Hypothalamus (tissue), 51 donors: ENCODE measurements at places on chromosomes 13 and 19.
A peak's percentile ranks its signal among the peaks of the same experiment; 100 is the strongest.

- no peak for DNase-seq
Measured at GRCh38 chr19:12946731-12947496, 1.3 kb downstream of the RAD23A start.

DNA sequence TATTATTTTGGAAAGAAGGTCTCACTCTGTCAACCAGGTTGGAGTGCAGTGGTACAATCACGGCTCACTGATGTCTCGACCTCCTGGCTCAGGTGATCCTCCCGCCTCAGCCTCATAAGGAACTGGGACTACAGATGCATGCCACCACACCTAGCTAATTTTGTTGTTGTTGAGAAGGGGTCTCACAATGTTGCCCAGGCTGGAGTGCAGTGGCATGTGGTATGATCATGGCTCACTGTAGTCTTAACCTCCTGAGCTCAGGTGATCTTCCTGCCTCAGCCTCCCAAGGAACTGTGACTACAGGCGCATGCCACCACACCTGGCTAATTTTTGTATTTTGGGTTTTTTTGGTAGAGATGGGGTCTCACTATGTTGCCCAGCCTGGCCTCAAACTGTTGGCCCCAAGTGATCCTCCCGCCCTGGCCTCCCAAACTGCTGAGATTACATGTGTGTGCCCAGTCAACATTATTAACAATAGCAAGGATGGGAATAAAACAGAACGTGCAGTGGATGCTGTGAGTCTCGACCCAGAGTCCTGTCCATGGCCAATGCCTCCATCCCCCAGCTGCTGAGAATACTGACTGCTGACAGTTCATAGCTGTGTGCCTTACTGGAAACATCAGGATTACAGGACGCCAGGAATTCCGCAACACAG lies 5.4 kb upstream of the MBD3L3 start:
- DNase-seq, result no peak

- DNase-seq, result no peak
Measured at GRCh38 chr19:16886305-16886880, 2.4 kb upstream of the F2RL3 start.

DNA sequence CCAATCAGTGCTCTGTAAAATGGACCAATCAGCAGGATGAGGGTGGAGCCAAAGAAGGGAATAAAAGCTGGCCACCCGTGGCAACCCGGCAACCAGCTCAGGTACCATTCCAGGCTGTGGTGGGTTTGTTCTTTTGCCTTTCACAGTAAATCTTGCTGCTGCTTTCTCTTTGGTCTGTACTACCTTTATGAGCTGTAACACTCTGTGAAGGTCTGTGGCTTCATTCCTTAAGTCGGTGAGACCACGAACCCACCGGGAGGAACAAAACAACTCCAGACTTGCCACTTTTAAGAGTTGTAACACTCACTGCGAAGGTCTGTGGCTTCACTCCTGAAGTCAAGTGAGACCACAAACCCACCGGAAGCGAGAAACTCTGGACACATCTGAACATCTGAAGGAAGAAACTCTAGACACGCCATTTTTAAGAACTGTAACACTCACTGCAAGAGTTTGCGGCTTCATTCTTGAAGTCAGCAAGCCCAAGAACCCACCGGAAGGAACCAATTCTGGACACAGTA lies 16.5 kb upstream of the SPACA6 start:
- no peak for DNase-seq

DNA sequence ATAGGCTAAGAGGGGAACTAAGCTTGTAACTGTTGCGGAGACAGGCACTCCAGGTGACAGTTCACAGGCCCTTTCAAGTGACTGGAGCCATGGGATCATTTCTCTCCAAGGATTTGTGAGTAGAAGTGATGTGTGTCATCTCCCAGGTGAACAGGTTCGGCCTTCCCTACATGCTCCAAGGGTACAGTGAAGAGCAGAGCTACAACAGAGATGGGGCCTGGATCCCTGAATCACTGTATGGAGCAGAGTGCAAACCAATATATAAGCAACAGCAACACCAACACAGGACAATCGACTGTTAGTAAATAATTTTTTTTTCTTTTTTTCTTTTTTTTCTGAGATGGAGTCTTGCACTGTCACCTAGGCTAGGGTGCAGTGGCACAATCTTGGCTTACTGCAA lies 15.0 kb downstream of the ZSCAN18 start:
- no peak for DNase-seq

GRCh38 chr13:73190477-73190876 lies 131.7 kb downstream of the KLF5 start:
- DNase-seq, result no peak

DNA sequence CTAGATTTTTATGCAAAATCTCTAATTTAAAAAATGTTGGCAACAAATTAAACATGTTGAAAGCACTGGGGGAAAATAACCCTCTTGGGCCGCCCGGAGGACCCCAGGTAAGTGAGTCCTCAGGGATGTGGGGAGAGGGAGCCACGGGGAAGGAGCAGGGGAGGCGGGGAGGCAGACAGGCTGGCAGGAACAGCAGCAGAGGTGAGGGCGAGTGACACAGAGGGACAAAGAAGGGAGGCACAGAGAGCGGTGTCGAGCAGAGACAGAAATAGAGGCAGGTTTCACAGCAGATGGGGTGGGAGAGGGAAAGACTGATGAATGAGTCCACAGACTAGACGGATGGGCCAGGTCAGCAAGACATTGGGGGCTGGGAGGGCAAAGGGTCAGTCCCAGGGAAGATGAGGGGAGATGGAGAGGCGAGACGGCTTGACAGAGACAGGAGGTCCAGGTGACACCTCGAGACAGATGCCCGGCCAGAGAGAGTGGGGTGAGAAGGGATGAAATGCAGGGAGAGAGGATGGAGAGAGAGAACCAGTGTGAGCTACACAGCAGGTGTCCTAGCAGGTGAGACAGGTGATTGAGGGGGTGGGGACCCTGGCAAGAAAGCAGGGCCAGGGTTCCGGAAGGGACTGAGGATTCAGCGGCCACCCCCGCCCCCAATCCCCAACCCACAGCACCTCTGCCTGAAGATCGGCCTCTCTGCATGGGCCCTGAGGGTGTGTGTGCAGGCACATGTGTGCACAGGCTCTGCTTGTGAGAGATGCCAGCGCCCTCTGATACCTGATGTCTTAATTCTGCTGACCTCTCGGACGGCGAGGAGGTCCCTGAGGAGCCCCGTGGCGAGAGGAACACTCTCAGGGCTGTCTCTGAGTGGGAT lies 3.8 kb downstream of the LRRC4B start:
- DNase-seq, result no peak

- no peak for DNase-seq
Measured at GRCh38 chr19:35478794-35479677, 11.2 kb downstream of the KRTDAP start.

- no peak for DNase-seq
Measured at GRCh38 chr13:38566519-38566918, 120.4 kb upstream of the FREM2 start.

DNA sequence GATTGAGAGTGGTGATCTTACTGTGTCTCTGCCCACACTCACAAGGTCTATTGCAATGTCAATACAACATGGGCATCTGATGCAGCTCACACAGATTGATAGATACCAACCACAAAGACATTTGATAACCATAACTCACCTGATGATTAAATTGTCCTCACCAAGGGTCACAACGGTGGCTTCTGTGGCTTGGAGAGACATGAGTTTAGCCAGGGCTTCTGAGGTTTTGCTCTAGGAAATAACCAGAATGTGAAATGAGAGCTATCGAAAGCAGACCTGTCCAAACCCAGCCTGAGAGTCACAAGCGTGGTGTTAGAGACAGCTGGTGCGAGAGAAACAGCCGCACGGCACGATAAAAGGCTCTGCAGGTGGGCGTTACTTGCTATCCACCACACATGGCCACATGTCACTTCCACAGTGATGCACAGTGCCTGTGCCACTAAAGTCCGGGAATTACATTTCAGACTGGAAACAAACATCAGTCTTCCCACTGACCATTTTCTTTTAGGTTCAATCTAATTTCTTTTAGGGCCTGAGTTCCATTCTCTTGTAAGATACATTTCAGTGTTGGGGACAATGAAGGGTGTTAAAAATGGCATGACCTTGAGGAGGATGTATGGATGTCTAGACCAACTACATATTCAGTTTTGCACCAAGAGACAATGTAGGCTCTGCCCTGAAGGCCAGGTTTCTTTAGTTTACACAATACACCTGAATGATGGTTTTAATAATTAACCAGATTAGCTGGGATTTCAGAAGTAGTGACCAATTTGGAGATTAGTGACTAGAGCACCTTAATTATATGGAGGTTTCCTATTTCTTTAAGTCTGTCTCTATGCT lies 53.7 kb downstream of the ATP7B start:
- no peak for DNase-seq

GRCh38 chr13:43122791-43123190 lies 99.4 kb downstream of the DNAJC15 start:
- no peak for DNase-seq

DNA sequence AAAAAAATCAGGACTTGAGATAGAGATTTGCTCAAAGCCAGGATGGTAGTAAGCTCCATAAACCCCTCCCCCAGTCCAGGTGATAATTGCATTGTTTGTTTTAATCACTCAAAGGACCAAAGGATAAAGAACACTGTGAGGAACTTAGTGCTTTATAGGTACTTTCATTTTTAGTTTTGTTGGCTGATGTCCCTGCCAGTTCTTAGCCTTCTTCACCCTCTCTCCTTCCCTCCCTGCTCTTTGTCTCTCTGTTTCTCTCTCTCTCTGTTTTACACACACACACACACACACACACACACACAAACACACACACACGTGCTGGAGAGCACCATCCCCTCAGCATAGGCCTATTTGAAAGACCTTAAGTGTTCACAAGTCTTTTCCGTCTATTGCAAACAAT lies 5.2 kb downstream of the FRY start:
- DNase-seq, result no peak

DNA sequence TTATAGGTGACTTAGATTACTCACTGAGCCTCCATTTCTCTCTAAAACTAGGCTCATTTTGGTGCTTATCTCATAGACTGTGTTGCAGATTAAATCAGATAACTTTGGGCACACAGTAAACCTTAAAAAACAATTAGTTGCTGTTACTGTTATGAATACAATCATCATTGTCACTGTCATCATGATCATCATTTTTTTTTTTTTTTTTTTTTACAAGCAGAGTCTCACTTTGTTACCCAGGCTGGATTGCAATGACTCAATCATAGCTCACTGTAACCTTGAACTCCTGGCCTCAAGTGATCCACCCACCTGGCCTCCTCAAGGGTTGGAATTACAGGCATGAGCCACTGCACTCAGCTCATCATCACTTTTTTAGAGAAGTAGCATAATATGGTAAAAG lies 60.0 kb downstream of the VWA8 start:
- DNase-seq, result no peak

DNA sequence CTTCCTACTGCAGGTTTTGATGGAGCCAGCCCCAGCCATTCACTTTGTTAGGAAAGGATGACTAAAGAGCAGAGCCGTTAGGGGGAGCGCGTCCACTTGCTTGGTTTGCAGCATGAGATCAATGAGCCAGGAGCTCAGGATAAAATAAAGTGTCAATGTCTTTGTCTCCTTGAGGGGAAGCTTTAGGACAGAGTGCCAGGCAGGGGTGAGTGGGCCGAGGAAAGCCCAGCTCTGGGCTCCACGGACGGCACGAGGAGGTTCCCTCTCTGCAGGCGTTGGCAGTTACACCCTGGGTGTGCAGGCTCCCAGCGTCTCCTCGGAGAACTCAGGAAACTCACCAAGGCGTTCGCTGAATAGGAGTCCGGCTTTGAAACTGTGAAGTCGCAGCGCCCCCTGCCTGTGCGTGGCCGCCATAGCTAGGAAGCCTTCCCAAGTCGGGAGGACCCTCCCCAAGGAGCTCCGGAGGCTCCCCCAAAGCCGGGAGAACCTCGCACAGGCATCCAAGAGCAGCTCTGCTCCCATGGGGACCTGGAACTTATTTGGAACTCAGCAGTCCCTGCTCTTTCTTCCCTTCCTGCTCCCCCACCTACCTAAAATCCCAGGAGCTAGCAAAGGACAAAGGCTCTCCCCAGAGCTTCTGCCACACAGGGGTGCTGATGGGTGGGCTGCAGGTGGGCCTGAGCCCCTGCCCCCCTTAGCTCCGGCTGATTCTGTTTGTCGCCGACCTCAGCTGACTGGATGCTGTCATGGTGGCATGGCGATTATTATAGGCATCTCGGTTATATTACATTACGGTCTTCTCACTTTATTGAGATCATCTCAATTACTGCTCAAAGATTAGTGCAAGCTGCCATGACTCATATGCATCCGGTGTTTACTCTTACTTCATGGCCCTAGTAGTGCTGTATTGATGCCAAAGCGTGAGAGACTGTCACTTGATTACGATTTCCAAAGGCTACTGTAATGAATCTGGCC lies 34.4 kb downstream of the GSX1 start:
- peak; percentile 44 for DNase-seq

GRCh38 chr13:32008518-32009175 lies 22.9 kb upstream of the FRY start:
- DNase-seq, result no peak

DNA sequence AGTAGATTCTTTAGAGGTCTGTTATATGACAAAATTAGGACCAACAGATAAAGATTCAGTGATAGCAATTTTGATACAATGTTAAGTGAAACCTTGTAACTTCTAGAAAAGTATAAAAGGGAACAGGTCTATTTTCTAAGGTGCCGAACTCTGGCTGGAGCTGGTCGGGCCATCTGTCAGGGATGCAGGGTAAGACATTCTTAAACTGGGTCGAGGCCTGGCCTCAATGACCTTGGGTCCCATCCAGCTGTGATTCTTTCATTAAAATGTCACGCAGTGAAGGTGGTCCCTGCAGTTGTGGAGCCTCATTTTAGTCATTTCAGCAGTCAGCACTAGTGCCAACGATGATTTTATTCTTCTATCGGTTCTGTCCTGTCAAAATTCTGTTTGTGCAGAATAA lies 271.9 kb upstream of the SPRY2 start:
- no peak for DNase-seq

DNA sequence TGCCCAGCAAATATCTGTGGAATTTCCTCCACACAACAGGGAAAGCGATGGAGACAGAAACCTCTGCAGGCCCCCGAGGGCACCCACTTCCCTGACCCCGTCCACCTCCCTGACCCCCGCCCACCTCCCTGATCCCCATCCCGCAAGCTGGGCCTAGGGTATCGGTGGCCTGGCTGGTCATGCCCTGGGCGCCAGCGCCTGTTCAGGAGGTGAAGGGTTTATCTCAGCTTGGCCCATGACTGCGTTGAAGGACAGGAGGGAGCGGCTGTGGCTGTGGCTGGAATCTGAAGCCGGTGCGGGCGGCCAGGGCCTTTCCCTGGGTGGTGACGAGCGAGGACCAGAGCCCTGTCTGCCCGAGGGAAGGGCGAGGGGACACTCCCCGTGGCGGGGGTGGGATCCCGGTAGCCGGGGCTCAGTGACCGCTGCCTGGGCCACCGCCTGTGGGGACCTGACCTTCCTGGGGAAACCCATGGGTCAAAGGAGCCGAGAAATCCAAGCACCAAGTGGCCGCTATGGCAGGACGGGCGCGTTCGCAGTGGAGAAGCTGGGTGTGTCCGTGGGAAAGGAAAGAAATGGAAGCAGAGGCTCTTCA lies 20.7 kb downstream of the GAS6 start:
- DNase-seq, result no peak

- no peak for DNase-seq
Measured at GRCh38 chr13:86922936-86923335, 748.2 kb upstream of the SLITRK5 start.

DNA sequence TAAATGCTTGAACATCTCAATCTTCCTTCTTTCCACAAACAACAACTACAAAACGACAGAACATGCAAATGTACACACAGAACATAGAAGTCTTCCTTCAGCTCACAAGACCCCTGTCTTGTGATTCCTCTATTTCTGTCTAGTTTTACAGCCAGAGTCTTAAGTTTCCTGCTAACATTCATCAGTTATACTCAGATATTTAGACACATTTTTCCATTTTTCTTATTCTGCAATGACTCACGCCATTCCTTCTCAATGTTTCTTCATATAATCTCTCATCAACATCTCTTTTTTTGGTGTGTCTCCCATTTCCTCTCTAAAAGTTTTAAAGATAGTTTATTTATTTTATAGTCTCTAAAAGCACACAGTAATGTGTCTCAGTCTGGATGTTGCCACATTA lies 1872.9 kb upstream of the PCDH20 start:
- DNase-seq, result no peak
